ENCODE measurements at places on chromosomes 11 and 22.

GRCh38 chr11:104781719-104782376 is 116.4 kb downstream of the CASP12 start:
- DNase-seq: no peak

DNA sequence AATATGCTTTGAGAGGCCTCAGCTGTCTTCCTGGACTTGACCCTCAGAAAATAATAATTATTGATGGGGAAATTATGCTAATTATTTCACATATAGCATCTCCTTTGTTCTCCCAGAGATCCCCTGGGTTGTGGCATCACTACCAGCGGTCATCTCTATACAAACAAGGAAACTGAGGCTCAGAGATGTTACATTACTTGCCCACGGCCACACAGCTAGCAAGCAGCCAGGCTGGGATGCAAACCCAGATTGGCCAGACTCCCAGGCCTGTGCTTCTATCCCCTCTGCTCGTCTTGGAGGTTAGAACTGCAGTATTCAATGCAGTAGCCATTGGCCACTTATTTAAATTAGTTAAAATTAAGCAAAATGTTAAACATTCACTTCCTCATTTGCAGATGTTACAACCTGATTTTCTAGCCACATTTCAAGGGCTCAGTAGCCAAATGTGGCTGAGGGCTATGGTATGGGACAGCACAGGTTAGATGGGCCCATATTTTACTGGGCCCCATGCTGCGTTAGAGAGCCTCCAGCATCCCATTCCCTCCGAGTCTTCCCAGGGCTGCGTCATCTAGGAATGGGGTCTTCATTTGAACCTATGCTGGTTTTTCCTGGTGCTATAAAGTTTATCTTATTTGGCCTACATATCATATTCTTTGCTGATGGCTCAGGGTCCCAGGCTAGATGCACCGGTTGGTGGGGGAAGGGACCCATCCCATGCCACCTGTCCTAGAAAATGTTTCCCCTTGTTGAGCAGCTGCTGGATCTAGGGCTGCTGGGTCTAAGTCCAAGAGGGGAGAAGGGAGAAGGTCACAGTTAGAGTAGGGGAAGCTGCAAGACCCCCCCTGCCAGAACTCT is 2.2 kb downstream of the SLC35C1 start:
- no peak for DNase-seq

DNA sequence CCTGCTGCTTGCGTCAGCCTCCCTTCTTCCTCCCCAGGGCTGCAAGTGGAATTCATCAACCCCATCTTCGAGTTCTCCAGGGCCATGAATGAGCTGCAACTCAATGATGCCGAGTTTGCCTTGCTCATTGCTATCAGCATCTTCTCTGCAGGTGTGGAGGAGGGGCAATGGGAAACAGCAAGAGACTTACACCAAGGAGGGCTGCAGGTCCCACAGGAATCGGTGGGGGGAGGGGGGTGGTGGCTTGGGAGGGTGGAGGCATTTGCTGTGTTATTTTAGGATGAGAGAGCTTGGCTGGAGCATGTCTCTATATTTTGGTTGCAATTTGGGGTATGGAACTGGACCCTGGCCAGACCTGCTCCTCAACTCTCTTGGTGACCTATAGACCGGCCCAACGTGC is 2.1 kb upstream of the MADD start:
- DNase-seq: no peak

DNA sequence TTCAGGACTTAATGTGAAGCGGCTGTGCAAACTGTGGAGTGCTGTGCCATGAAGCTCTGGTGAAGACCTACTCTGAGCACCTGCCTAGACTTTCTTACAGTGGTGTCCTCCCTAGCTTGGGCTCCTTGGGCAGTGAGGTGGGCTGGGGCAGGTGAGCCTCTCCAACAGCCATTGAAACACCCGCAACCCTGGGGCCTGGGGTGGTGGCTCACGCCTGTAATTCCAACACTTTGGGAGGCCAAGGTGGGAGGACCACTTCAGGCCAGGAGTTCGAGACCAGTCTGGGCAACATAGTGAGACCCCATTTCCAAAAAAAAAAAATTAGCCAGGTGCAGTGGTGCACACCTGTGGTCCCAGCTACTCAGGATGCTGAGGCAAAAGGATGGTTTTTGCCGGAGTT is 14.3 kb upstream of the SEC14L3 start:
- DNase-seq: no peak

DNA sequence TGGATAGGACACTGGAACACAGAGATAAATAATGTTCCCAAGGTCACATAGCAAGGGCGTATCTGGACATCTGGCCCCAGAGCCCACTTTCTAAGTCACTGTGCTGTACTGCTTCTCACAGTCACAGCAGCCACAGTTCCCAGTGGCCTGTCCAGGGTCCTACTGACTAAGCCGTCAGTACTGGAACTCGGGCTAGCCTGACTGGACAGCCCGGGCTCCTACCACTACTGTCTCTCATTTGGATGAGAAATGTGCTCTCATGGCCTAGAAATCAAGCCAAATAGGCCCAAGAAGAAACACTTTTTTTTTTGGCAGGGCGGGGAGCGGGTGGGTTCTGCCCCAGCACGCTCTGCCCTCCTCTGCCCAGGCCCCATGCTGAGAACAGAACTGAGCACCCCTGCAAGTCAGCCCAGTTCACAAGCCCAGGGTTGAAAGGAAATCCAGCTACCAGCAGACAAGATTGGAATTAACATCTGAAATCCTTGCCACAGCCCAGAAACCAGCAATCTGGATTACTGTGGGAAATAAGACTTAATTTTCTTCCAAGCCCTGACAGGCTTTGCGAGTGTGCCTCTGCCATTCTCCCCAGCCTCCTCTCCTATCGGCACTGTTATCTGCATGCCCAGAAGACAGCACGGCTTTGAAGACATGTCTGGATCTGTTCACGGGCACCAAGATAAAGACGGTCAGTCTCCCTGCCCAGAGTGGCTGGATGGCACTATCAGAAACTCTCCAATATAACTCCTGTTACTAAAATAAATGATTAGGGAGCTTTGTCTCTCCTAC is 182.9 kb upstream of the NCAM1 start:
- DNase-seq: no peak

DNA sequence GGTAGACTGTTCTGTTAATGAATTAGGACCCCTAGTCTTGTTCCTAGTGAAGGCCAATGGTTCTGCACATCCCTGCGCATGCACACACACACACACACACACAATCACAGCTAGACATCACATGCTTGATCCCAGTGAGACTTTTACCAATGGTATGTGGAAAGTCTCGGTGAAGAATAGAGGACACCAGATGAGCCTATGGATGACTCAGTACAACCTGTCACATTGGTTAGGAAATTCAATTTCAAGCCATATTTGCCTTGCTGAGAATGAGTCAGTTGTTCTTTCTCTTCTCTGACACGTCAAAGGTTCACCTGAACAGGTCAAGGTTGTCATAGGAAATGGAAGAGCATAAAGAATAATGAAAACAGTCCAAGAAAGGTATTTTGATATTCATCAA is 122.0 kb downstream of the SLC17A6 start:
- DNase-seq: no peak

DNA sequence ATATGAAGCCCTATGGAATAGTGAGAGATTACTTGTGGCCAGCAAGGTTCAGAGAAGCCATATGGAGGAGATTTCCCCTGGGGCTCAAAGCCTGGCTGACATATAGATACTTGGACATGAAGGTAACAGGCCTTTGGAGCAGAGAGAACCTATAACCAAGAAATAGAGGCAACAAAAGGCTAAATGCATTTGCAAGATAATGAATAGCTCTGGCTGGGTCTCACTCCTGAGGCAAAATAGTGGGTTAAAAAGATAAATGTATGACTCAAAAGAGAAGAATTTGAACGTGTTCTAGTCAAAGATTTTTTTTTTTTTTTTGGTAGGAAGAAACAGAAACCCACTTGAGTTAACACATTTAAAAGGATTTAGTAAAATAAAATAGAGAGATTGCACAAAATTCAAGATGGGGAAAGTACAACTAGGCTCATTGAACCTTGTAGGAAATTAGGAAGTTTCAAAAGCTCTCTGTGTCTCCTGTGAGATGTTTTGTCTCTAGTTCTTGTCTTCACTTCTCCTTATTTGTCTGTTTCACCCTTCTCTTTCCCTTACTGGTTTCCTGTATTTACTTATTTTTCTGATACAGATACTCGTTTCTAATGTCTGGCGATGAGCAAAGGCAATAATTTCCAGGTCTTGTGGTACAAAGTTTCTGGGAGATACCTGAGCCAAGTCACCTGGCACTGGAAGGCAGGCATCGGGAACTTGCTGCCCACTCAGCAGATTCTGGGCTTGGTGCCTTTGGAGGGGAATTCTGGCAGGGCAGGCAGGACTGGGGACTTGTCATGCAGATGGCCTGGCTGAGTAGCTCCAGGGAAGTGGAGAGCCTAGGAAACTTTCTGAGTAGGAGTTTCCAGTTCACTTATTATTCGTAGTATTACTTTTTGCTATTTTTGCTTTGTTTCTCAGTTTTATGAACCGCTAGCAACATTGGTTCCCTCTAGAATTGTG is 49.2 kb upstream of the SESN3 start:
- DNase-seq: no peak

- no peak for DNase-seq
Observed at GRCh38 chr11:117256573-117256972, 24.1 kb downstream of the RNF214 start.

DNA sequence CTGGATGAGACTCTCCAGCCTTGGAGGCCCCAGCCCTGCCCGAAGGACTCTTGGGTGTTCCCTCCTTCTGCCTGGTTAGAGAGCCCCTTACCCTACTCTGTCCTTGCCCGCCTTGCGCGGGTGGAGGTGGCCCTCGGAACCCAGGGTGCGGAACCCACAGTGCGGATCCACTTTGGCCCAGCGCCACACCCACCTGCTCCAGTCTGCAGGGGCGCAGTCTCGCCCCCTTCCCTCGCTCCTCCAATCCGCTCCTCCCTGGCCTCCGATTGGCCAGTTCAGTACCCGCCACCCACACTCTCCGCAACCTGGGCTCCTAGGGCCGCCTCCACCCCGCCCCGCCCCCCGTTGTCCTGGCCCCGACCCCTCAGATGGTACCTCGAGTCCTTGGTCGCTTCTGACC is 2.4 kb downstream of the CAPN1 start:
- DNase-seq: no peak

DNA sequence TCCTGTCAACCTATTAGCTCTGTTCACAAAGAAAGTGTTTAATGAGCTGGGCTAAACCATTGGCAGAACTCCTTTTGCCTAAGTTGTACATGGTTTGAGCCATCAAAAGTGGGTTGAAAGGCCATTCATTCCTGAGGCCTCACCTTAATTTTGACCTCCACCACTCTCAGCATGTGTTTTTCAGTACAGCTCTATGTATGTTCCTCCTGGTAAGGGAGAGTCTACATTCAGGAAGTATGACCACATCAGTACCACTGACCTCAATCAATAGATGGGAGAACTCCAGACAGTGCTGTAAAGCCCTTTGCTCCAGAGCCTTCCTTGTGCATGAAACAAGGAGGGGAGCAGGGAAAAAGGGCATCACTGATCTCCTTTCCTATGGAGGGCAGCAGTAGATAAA is 87.8 kb upstream of the CARD18 start:
- no peak for DNase-seq

DNA sequence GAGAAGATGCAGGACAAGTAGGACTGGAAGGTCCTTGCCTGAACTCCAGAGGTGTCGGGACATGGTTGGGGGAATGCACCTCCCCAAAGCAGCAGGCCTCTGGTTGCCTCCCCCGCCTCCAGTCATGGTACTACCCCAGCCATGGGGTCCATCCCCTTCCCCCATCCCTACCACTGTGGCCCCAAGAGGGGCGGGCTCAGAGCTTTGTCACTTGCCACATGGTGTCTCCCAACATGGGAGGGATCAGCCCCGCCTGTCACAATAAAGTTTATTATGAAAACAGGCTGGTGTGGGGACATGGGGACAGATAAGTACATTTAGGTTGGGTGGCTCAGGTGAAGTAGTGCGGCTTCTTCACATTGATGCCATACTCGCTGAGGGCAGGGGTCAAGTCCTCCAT is 1.4 kb downstream of the TAF10 start:
- DNase-seq: no peak

- no peak for DNase-seq
Observed at GRCh38 chr11:119417726-119418540, 5.0 kb downstream of the THY1 start.

- DNase-seq: no peak
Observed at GRCh38 chr22:44650806-44651205, 51.2 kb upstream of the PRR5 start.

- peak; percentile 45 for DNase-seq
Observed at GRCh38 chr22:28909375-28909774, 26.0 kb downstream of the ZNRF3 start.

DNA sequence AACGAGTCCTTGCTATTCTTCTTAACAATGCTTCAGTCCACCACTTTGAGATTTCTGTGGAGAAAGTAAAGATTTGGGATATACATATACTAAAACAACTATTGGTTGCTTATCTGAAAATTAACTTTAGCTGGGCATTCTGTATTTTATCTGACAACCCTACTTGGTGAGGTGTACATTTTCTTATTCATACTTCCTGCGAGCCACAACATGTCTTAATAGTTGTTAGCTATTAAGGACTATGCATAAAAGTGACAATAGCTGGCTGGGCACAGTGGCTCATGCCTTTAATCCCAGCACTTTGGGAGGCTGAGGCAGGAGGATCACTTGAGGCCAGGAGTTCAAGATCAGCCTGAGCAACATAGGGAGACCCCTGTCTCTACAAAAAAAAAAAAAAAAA is 28.0 kb upstream of the TMA7B start:
- no peak for DNase-seq

DNA sequence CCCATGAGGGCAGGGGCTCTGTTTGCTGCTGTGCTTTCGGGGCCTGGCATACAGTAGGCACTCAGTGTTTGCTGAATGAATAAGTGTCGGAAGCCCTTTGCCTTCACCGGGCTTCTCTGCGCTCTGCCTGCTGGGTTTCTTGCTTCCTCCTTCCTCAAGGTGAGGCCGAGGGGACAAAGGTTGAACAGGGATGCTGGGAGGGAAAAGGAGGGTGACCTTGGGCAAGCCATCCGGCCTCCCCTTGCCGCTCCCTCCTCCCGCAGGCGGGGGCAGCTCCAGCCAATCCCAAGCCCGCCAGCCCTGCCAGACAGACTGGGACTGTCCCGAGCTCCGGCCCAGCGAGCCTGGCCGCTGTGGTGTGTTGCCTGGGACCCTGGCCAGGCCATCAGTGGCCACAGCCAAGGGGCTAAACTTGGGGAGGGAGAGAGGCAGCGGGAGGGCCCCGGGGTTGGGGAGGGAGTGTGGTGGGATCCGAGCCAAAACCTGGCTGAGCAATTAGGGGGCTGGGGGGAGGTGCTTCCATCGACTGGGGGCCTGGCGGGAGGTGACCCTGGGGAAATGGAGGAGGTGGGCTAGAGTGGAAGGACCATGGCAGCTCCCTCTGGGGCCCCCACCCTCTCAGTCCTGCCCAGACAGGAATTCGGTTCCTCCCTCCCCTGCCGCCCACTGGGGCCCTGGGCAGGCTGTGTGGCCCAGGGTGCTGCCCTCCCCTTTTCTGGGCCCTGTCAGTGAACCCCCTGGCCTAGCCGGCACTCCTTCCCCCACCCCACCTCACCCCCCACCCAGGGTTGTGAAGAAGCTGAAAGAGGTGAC is 3.4 kb upstream of the RCOR2 start:
- DNase-seq: no peak

- no peak for DNase-seq
Observed at GRCh38 chr11:2890466-2891294, 5.1 kb upstream of the CDKN1C start.

GRCh38 chr22:22787151-22787550 is 100.5 kb upstream of the IGLL5 start:
- DNase-seq: no peak
